Dermis microvascular lymphatic vessel endothelial cell (primary cell): ENCODE measurements at places on chromosomes 1 and 21. TPM values are rescaled to one million over a fixed set of nuclear protein-coding genes. Genes with fewer than 3 reads are reported as not detected.

DNA sequence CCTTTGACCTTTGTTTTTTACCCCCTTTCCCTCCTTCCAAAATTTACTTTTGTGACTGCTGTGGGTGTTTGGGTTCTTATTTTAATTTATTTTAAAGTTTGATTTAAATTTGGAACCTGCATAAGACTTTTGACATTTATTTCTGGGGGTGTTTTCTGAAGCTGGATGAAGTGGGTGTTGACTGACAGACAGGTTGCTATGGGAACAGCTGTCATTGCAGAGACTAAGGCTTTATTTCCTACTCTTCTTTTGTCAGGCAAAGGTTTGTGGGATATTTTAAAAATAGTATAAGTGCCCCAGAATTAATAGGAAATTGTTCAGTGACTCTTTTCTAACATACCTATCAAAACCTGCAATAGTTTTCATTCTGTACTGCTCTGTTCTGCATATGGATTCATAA lies 290.8 kb upstream of the ESRRG start:
- no peak for DNase-seq

GRCh38 chr21:45078371-45078770 lies 4.0 kb downstream of the ADARB1 start:
- no peak for DNase-seq

GRCh38 chr1:177771688-177772087 lies 198.2 kb downstream of the SEC16B start:
- DNase-seq = no peak

DNA sequence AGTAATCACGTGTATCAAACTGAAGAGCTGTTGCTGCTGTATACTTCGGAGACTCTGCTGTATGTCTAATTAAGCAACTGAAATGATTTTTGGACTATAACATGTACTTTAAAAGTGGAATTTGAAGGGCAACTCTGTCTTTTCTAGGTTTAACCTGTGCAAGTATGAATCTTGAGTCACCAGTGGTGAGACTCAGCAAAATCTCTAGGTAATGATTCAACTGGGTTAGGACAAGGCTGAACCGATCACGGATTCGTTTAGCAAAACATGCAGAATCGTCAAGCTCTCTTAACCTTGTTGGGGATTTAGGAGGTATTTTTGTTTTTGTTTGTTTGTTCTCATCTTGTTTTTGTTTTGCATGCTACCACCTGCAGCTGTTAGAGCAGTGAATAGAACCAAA lies 149.6 kb downstream of the CYYR1 start:
- no peak for DNase-seq

Gene NDUFS2
- total RNA-seq = 196 and 206 TPM in 2 replicates

Gene TPR
- 66.5 and 74.1 TPM in 2 replicates for total RNA-seq

Gene C4BPB
- 0.13 TPM in 1 of 2 replicates, not detected in the other for total RNA-seq

Gene WNT3A
- not detected in 2 replicates for total RNA-seq

Gene LRRC8D
- 8.3 and 10.0 TPM in 2 replicates for total RNA-seq

Gene S100A5
- total RNA-seq = not detected in 2 replicates
